ENCODE measurements at places on chromosomes 1 and 21. TPM values are rescaled to one million over a fixed set of nuclear protein-coding genes. Genes with fewer than 3 reads are reported as not detected.
A peak's percentile ranks its signal among the peaks of the same experiment; 100 is the strongest.

Gene CENPL
- total RNA-seq, result 23.6 TPM

DNA sequence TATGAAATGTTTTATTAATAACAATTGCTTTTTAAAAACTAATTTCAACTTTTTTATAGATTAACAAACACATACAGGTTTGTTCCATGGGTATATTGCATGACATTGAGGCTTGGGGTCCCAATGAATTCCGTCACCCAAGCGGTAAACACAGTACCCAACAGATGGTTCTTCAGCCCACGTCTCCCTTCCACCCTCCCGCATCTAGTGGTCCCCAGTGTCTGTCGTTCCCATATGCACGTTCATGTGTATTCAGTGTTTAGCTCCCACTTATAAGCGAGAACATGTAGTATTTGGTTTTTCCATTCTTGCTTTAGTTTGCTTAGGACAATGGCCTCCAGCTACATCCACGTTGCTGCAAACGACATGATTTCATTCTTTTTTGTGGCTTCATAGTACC lies 48.6 kb downstream of the NOS1AP start:
- no peak for DNase-seq

- no peak for DNase-seq
Measured at GRCh38 chr1:35185200-35185599, 7.7 kb downstream of the SFPQ start.

DNA sequence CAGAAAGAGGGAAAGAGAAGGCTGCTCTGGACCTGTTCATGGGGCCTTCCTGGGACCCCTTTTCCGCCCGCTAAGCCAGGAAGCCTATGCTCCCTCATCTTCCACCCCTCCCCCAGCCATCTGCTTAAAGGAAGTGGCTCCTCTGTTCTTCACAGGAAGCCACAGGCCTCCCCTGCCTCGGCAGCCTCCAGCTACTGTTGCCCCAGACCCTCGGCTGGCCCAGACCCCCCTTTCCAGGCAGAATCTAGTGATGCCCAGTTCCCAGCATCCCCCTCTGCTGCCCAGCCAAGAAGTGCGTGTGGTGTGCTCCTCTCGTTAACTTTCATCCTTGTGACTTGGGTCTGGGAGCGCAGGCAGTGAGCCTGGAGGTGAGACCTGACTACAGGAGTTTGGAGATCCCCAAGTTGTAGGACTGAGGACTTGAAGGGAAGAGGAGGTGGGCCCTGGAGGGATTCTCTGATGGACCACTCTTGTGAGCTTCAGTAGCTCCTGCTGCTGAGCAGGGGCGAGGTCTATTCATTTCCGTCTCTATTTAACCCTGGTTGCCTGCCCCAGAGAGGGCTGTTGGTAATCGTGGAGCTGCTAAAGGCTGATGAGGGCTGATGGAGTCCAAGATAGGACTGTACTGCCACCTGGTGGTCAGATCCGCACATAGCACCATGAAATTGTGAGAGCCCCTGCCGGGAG lies 9.1 kb downstream of the IFI6 start:
- DNase-seq, result peak; percentile 83

Measured in activated T-helper 1 cell treated with anti-CD3 and anti-CD28 coated beads, Interleukin-12 subunit alpha, Interleukin-12 subunit beta, Interleukin-2, Interleukin-4 antibody, amounts not matched to agents 30 ng/mL and 10 ng/mL and 1 ng/mL, durations not matched to agents 14 hours and 24 hours and 36 hours (primary cell).